Stimulated activated naive B cell treated with anti-CD40 and anti-IgM and Interleukin-4, amounts not matched to agents 10 μg/mL and 1 μg/mL and 100 μg/mL, for 72 hours (primary cell): ENCODE measurements at places on chromosomes 3 and 15.

DNA sequence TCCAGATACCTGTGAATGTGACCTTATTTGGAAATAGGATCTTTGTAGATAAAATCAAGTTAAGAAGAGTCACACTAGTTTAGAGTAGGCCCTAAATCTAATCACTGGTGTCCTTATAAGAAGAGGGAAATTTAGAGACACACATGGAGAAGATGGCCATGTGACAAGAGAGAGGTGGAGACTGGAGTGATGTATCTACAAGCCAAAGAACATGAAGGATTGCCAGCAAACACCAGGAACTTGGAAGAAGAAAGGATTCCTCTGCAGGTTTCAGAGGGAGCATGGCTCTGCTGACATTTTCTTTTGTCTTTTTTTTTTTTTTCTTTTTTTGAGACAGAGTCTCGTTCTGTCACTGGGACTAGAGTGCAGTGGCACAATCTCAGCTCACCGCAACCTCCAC is 20.8 kb downstream of the ARHGEF3 start:
- peaks cover 5% of the 10 kb centered on the region for H3K36me3 ChIP-seq
- H3K4me1 ChIP-seq: peaks cover 66% of the 10 kb centered on the region
- no peaks in the 10 kb centered on the region for H3K27me3 ChIP-seq
- DNase-seq: no peak
- H3K27ac ChIP-seq: peak overlapping the region; percentile 77

DNA sequence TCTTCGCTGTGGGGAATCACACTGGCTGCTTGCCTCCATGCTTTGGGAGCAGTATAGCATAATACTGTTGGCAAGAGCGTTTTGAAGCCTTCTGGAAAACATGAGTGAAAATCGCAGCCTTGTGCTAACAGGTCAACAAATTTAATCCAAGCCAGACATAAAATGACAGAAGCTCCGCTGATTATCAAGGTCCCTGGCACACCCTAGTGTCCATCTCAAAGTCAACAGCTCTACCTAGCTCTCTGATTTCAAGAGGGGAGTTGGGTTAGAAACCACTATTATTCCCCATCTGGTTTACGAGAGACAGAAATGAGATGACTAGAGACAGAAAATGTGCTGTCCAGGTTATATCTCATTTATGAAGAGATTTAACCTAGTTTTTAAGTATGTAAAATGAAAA is 73.6 kb upstream of the MDFIC2 start:
- H3K27me3 ChIP-seq: peaks cover 7% of the 10 kb centered on the region
- H3K4me3 ChIP-seq: no peak overlapping the region
- no peaks in the 10 kb centered on the region for H3K4me1 ChIP-seq

DNA sequence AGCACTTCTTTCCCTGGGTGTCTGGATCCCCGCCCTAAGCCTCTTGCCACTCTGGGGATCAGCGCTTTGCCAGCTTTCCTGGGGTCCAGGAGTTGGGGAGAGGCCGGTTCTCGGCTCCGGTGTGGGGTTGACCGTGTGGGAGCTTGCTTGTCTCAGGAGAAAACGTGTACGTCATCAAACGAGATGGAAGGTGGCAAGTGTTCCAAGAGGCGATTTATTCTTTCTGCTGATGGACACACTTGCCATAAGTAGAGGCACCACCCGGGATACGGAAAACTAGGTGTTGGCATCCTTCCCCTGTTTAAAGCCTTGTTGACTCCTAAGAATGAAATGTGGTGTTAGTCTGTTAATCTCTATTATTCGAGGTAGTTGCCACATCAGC is 295 bp downstream of the ZWILCH start:
- H3K36me3 ChIP-seq: peaks cover 32% of the 10 kb centered on the region
- peak overlapping the region; percentile 86 for H3K4me3 ChIP-seq
- no peaks in the 10 kb centered on the region for H3K27me3 ChIP-seq
- H3K4me1 ChIP-seq: peaks cover 15% of the 10 kb centered on the region
- no peak for DNase-seq
- peak overlapping the region; percentile 100 for H3K27ac ChIP-seq

GRCh38 chr15:85412956-85413854 is 32.8 kb downstream of the AKAP13 start:
- no peaks in the 10 kb centered on the region for H3K27me3 ChIP-seq
- H3K4me3 ChIP-seq: peak overlapping the region; percentile 10
- H3K4me1 ChIP-seq: peaks cover 51% of the 10 kb centered on the region
- peaks cover 9% of the 10 kb centered on the region for H3K36me3 ChIP-seq
- DNase-seq: peak; percentile 73

DNA sequence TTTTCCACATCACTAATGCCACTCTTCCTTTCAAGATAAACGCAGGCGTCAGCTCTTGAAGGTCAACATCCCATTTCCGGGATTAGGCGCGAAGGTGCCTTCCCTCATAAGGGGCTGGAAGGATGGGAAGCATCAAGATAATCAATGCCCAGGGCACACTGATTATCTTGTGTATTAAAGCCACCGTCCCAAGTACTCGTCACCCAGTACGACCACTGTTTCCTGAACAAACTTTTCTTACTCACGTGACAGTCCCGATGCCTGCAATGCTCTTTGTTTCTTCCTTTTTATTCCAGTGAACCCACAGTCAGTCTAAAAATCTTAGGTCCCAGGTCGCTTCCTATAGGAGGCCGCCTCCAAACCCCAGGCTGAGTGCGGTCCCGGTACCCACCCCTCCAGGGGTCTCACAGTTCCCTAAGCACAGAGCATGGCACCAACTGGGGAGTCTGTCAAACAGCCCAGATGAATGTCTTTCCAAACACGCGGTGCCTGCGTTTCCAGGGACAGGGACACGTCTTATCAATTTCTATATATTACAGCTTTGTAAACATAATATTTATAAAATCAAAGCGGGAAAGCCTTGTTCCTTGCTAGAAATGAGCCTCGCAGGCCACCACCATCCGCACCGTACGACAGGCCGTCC is 589 bp downstream of the ANAPC13 start:
- peaks cover 38% of the 10 kb centered on the region for H3K4me1 ChIP-seq
- peaks cover 27% of the 10 kb centered on the region for H3K36me3 ChIP-seq
- DNase-seq: no peak
- peak overlapping the region; percentile 96 for H3K4me3 ChIP-seq
- peak overlapping the region; percentile 99 for H3K27ac ChIP-seq

- no peaks in the 10 kb centered on the region for H3K36me3 ChIP-seq
- no peak overlapping the region for H3K27ac ChIP-seq
- no peak for DNase-seq
- H3K4me3 ChIP-seq: no peak overlapping the region
- peaks cover 10% of the 10 kb centered on the region for H3K27me3 ChIP-seq
- no peaks in the 10 kb centered on the region for H3K4me1 ChIP-seq
Measured at GRCh38 chr3:170953229-170953628, 44.8 kb upstream of the EIF5A2 start.

- H3K27ac ChIP-seq: no peak overlapping the region
- DNase-seq: no peak
- H3K27me3 ChIP-seq: no peaks in the 10 kb centered on the region
- H3K36me3 ChIP-seq: peaks cover 8% of the 10 kb centered on the region
- H3K4me3 ChIP-seq: no peak overlapping the region
Measured at GRCh38 chr3:38397320-38397719, 50.7 kb downstream of the XYLB start.
